GF-D8 (cell line): ENCODE measurements at places on chromosomes 4 and X.

DNA sequence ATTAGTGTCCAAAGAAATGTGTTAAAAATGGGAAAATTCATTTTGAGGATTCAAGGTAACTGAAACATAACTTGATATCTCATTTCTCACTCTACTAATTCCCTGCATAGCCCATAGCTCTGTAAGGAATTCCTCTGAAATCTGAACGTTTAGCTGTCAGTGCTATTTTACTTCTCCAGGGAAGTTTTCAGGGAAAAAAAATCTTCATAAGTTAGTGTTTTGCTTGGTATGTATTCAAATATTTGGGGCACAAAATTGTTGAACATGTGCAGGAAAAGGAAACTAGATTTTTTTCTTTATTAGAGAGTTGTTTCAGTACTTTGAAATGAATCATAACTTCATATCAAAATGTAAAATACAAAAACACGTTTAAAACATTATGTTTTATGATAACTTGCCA is 891.4 kb downstream of the CENPC start:
- no peak for DNase-seq

DNA sequence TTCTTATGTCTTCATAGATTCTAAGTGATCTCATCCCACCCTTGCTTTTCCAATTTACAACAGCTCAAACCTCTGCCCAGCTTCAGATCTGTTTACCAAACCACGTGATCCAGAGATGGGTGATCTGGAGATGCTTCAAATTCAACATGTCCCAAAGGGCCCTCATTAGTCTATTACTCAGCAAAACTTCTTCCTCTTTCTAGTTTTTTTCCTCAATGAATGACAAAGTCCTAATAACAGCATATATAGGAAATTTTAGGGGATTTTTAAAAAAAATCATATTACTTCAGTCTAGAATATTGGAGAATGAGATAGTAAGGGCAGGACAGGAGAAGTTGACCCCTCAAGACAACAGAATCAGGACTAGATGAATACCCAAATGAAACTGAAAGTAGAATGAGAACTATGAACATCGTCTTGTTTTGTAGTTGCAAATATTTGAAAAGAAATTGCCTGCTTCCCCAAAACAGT is 127.1 kb downstream of the CFAP299 start:
- DNase-seq, result no peak

DNA sequence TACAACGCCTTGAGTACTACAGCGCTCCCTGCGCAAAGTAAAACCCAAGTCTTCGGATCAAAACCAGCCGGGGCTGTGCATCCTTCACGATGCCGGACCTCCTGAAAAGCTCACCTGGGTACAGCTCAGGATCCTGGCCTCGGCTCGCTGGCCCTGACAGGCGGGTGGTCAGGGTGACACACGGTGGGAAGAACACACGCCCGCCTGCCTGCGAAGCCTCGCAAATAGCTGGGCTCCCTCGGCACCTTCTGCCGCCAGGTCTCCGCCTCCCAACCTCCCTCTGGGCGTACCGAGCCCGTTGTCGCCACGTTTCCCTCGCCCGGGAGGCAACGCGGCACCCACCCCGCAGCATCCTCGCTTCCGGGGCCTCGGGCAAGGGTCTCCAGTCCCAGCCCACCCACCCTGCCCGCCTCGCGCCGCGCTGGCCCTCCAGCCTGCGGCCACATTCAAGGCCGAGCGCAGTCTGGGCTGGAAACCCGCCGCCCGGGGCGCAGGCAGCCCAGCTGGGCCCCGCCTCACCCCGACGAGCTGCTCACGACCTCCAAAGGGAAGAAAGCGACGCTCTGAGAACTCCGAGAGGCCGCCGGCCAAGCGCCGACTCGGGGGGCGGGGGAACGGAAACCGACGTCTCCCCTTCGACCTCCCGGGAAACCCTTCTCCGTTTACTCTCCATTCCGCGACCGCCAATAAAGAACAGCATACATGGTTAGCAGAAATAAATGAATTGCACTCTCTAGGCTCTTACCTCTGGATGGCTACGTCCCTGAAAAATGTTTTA is 511 bp downstream of the PPM1K start:
- peak; percentile 67 for DNase-seq

GRCh38 chr4:22744478-22745062 is 51.8 kb downstream of the GBA3 start:
- DNase-seq, result no peak

DNA sequence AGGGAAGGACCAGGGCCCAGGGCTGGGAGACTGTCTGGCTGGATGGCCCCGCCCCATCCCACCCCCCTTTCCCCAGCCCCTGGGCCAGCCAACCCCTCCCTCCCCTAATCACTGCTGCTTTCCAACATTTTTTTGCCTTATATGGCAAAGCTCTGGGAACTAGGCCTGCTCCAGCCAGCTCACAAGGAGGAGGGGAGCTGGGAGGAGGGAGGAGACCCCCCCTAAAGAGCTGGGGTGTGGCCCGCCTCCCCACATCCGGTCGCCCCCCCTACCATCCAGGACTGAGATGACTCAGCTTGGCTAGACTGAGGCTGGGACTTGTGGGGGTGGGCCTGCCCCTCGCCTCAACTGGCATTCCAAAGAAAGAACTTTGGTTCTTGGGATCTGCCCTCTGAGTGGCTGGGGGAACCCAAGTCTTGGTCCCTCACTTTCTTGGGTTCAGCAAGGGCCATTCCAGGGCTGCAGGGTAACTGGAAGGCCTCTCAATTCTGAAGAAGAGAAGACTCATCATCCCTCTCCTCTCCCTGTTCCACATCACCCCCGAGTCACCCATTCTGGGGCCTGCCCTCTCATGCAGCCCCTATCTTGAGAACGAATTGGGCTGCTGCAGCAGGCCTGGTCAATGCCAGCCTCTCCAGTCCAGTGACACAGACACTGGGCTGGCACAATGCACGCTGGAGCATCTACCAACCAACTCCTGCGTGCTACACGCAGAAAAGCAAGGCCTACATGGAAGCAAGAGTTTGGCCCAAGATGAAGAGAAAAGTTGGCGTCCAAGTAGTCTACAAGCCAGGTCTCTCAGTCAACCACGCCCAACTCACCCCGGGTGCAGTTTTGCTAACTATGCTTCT is 4.8 kb downstream of the FLNA start:
- DNase-seq, result peak; percentile 52

DNA sequence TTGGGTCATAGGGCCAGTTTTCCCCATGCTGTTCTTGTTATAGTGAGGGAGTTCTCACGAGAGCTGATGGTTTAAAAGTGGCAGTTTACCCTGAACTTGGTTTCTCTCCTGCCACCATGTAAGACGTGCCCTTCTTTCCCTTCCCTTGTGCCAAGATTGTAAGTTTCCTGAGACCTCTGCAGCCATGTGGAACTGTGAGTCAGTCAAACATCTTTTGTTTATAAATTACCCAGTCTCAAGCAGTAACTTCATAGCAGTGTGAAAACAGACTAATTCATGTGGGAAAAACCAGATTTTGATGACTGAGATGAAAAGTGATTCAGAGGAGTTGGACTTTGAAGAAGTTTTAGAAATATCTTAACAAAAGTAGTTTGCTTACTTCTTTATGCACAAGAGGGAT is 101.4 kb downstream of the ARHGAP10 start:
- no peak for DNase-seq

DNA sequence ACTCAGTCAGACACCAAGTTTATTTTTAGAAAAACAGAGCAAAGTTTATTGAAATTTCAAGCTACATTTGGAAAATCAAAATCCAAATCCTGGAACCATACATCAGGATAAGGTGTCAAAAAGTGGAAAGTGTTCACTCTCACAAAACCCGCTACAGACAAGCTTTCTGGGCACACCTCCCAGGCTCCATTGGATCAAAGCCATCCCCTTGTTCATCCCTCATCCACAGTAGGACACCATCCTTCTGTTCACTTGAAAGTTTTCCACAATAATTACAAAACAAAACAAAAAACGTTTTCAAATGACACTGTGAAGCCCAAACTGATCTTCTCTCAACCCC is 62.4 kb downstream of the TSC22D3 start:
- DNase-seq, result no peak

GRCh38 chr4:48275247-48275646 is 5.6 kb upstream of the TEC start:
- DNase-seq, result peak; percentile 35

GRCh38 chrX:30610026-30610425 is 32.5 kb upstream of the TASL start:
- no peak for DNase-seq

DNA sequence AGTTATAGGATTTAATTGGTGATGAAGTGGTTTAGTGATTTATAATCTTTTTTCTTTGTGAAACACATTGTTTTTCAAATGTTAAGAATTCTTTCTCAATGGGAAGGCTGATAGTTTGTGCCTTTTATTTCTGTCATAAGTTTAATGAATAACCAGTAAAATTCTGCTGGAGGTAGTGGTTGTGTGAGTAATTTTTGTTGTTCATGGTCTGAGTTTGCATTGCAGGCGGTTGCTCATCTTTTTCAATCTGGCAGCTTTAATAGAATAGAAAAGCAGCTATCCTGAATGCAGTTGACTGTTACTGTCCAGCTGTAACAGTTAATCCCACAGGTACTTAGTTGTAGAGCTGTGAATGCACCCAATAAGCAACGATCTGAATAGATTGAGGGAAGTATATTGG is 215.6 kb upstream of the AFF2 start:
- no peak for DNase-seq

DNA sequence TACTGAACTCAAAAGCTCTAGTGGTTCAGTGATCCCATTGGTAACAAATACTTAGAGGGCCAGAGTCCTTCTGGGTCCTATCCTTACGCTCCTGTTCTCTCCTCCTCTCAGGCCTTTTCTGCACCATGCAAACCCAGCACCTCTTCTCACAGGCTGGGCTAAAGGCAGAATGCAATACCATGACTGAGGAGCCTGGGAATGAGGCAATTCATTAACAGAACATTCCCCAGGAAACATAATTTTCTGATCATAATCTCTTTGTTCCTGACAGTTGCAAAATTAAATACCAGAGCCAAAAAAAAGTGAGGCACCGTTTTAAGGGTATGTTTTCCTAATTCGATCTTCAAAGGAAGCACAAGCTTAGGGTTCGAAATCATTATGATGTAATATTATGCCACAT is 9.0 kb downstream of the SORBS2 start:
- no peak for DNase-seq
